Activated T-helper 9 cell treated with anti-CD3 and anti-CD28 coated beads, Interleukin-2, amount 50 U/mL, for 16 hours (primary cell): ENCODE measurements at places on chromosomes 3 and 15.

DNA sequence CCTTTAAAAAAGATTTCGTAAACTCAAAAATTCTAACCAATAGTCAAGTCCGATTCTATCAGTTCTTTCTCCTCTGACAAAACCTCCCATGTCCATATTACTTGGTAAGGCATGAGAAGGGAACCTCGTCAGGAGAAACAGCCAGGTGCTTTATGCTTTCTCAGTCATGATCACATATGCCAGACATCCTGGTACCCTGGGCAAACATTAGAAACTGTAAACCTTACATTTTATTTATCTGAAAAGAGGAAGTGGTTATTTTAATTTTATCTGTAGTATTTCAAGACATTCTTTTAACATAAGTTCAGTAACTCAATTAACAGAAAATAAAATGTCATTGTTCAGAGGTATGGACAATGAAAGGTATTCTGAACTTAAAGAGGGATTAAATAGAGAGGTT is 474.8 kb upstream of the GBE1 start:
- DNase-seq, result no peak

DNA sequence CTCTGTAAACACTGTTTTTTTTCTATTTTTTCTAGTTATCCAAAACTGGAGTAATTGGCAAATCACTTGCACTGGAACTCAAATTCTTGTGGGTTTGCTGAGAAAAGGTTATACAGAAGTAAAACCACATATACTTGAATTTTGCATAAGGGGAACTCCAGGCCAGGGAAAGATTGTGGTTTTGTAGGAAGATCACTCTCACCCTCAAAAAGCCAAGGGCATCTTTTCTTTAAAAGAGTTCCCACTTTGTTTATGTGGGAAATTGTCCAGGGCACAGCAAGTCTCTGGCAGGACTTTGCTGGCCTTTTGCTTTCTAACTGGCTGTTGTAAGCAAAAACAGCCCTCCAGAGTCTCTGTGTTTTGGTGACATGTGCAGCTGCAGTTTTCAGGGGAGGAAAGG is 340.3 kb upstream of the RBMS3 start:
- no peak for DNase-seq

- no peak for DNase-seq
Measured at GRCh38 chr3:14439501-14440167, 37.2 kb downstream of the SLC6A6 start.

GRCh38 chr3:22966349-22966748 is 236.8 kb upstream of the UBE2E2 start:
- no peak for DNase-seq

GRCh38 chr3:37145611-37146010 is 28.8 kb downstream of the LRRFIP2 start:
- no peak for DNase-seq

DNA sequence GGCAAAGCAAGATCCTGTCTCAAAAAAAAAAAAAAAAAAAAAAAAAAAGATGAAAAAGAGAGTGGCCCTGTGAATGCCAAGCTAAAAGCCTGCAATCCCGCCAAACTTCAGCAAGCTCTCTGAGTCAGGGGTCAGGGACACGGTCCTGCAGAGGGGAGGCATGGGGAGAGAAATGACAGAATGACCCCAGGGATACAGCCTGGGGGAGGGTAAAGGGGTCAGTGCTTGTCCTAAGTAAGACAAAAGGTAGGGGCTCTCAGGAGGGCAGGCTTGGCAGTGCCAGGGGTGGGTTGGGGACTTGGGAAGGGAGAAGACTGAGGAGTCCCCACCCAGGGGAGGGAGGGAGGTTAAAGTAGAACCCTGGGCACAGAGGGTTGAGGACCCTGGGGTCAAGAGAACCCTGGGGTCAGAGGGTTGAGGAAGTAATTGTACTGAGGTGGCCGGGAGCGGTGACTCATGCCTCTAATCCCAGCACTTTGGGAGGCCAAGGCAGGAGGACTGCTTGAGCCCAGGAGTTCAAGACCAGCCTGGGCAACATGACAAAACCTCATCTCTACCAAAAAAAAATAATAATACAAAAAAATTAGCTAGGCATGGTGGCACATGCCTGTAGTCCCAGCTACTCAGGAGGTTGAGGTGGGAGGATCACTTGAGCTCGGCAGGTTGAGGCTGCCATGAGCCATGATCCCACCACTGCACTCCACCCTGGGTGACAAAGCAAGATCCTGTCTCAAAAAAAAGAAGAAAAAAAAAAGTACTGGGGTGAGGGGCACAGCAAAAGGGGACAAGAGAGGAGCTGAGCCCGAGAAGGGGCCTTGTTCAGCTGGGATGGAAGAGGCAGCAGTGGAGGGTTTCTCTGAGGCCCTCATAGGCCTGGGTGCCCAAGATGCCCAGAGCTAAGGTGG is 5.2 kb upstream of the SEMA3B start:
- DNase-seq, result no peak

DNA sequence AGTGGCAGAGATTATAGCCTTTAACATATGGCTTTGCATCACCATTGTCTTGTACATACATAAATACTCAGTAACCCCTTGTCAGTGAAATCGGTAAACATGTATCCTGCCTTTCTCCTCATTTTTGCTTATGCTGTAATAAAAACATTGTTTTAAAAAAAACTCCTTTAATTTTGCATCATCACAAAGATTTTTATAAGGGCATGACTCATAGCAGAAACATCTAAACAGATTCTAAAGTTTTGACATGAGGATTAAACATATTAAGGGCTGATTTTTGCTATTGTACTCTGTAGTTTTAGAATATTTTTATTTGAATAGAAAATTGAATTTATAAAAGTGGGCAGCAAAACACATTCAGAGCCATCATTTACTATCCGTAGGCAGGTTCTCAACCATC is 275.9 kb downstream of the ZIC4 start:
- no peak for DNase-seq

DNA sequence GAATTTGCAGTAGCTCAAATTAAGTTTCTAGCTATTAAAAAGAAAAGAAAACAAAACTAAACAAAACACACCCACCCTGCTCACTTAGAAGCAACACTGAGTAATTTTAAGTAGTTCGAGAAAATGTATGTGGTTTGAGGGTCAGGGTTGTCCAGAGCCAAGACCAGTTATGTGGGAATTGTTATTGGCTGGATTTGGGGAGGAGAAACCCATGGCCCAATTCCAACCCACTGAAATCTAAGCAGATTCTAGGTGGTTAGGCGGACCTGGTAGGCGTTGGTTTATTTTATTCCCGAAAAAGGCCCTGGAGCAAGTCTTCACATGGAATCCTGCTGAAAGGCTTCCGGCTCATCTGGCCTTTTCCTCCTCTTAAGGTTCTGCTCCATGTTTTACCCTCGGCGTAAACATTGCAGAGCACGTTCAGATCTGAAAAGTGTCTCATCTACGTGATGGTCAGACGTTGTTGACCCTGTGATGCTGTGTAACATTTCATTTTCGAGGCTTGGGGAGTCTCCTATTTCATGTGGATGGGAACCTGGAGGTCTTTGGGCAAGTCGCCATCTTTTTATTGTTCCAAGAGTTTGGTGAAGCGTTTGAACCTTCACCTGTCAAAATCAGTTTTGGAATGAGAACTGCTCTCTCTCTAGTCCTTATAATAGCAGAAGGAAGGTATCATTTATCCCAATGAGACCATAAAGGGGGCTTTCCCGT is 64.0 kb downstream of the FLNB start:
- DNase-seq, result no peak

DNA sequence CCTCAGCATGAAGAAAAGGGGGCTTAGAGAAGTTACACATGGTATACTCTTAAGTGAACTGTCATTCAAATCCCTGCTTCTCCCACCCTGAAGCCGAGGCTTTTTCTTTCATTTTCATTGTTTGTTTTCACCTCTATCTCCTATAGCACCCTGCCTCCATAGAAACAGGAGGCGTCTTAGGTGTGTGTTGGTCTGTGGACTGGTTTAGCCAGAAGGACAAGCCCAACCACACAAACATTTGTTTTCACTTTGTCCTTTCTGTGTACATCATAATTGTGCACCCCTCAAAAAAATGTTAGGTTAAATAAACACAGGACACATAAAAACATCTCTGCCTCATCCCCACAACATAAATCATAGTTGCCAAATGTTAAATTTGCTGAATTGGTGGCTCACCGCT is 73.3 kb upstream of the UBE2E2 start:
- DNase-seq, result no peak

- DNase-seq, result no peak
Measured at GRCh38 chr15:85463976-85464375, 83.6 kb downstream of the AKAP13 start.

GRCh38 chr3:25287291-25287884 is 140.7 kb upstream of the RARB start:
- DNase-seq, result no peak

DNA sequence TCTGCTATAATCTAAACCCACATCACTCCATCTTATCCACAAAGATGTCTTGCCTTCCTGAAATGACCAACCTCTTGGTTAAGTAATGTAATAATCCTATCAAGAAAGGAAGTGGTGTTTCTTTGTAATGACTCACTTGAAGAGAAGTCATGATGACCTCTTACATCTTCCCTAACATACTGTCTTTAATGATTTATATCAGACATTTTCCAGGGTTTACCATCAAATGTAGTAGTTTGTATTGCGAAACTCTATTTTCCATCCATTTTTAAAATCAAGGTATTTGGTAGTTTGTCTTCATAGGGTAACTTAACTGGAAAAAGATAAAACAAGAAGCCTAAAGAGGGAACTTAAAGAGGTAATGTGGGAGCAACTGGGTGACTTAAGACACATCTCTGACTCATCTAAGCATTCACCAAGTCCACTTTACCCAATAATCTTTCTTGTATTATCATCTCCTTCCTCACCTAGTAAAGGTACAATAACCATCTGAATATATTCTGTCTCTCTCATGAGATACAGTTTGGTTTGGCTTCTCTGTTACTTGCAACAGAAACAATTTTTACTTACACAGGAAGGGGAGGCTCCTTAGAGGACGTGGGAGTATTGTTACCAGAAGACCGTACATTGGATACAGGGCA is 5.7 kb upstream of the MAPK6 start:
- no peak for DNase-seq

- no peak for DNase-seq
Measured at GRCh38 chr3:11910971-11911531, 64.4 kb upstream of the TAMM41 start.

- DNase-seq, result no peak
Measured at GRCh38 chr15:29051422-29051821, 165.6 kb downstream of the APBA2 start.

- DNase-seq, result no peak
Measured at GRCh38 chr3:177516158-177517011, 319.1 kb upstream of the TBL1XR1 start.
